ENCODE measurements at places on chromosomes 2 and 18.

DNA sequence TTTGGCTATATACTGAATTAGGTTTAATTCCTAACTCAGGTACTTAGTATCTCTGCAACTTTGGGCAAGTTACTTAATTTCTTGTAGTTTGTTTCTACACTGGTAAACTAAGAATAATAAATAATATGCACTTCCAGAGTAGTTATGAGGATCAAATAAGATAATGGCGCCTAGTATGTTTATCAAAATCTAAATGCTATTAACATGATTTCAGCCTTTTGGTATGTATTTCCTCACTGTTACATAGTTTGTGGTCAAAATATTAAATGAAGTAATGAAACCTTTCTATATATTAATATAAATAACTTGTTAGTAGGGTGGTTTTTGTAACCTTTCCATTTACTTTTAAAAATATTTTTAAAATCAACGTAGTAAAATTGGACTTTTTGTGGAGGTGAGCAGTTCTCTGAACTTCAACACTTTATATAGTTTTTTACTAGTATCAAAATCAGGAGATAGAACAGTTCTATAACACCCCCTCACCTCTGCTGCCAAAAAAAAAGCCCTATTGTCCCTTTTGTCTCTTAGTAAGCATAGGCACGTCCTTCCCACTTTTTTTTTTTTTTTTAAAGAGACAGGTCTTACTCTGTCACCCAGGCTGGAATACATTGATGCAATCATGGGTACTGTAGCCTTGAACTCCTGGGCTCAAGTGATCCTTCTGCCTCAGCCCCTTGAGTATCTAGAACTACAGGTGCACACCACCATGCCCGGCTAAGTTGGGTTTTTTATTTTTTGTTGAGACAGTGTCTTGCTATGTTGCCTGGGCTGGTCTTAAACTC lies 44.8 kb downstream of the RAB3GAP1 start:
- no peak for DNase-seq

DNA sequence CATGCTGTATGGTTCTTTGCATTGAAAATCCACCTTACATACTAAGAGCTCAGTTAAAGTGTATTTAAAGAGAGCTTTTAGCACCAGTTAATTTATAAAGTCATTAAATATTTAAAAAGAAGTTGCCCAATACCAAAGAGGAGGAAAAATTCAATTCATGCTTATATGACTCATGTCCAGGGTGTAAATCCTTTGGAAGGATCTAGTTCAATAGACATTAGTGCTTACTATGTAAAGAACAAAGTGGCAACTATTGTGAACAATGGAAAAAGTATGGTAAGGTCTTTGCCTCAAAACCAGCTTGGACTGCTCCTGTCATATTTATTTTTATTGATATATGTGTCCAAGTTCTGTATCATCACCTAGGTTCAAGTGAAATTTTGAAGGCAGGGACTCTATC lies 90.5 kb downstream of the SCN9A start:
- DNase-seq = no peak

DNA sequence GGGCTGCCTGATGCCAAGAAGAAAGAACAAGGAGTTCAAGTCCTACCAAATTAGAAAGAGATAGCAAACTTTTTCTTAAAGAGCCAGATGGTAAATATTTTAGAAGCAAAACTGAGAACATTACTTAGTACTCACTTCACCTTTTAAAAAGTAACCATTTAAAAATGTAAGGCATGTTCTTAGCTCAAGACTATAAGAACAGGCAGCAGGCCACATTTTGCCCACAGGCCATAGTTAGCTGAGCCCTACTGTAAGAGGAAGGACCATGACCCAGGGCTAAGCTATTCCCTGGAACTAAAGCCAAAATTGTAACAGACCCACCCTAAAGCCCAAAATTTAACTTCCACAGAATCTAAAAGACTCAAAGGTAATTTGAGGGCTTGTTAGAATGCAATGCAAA lies 31.3 kb downstream of the USP40 start:
- no peak for DNase-seq

GRCh38 chr2:125516496-125517109 lies 1139.4 kb upstream of the GYPC start:
- DNase-seq = no peak

GRCh38 chr18:53422896-53423295 lies 801.6 kb downstream of the MBD2 start:
- DNase-seq = no peak

GRCh38 chr2:10120877-10121574 lies 1.5 kb upstream of the RRM2 start:
- DNase-seq = no peak

GRCh38 chr2:101430156-101430555 lies 42.9 kb upstream of the CREG2 start:
- DNase-seq = no peak

DNA sequence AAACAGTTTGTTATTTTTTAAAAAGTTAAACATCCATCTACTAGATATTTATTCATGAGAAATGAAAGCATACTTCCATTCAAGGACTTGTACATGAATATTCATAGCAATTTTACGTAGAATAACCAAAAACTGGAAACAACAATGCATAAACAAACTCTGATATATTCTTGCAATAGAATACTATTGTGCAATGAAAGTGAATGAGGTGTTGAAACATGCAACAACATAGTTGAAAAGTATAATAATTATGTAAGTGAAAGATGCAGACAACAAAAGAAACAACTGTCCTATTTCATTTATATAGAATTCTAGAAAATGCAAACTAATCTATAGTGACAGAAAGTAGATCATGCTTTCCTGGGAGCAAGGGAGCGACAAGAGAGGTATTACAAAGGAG lies 206.6 kb upstream of the KLHL29 start:
- DNase-seq = no peak

- no peak for DNase-seq
Observed at GRCh38 chr2:45000921-45001868, 8.1 kb downstream of the SIX2 start.

- no peak for DNase-seq
Observed at GRCh38 chr18:49135877-49136276, 185.1 kb upstream of the SMAD7 start.

DNA sequence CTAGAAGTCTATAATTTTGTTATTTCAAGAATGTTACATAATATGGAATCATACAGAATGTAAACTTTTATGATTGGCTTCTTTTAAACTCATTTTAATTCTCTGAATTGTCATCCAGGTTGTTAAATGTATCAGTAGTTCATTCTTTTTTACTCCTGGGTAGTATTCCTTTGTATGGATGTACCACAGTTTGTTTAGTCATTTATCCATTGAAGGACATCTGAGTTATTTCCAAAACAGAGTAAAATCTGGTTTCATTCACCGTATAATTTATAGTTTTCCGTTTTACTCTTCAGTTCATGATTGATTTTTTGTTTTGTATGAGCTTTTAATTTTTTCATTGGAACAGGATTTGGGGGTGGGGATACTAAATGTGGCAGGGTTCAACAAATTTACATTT lies 132.4 kb downstream of the PMS1 start:
- no peak for DNase-seq

DNA sequence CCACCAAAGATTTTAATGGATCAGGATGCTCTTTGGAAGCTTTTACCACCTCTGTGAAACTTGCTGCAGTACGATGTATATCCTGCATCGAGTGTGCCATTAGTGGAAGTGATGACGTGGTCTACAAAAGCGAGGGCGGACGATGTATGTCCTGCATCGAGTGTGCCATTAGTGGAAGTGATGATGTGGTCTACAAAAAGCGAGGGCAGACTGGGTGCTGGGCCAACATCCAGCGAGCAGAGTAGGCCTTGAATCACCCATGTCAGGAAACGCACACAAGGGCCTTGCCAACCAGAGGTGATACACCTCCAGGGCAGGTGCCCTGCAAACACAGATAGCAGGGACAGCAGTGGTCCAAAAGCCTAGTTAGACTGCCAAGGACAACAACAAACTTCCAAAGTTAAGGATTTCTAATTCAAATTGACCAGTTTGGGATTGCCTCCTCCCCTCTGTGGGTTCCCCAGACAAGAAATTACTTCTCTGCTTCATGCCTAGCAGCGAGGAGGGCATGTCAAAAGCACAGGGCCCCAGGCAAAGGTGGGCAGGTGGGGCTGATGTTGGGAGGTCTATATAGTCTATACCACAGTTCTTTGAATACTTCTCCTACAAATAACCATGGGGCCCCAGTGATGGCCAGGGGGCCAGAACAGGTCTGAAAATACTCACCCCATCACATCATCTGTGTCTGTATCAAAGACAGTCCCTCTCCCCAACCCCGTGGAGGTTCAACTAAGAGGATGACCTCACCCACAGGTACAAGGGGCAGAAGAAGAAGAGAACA lies 70.2 kb downstream of the ADD2 start:
- no peak for DNase-seq

- no peak for DNase-seq
Observed at GRCh38 chr2:176844461-176844860, 368.1 kb upstream of the HNRNPA3 start.

DNA sequence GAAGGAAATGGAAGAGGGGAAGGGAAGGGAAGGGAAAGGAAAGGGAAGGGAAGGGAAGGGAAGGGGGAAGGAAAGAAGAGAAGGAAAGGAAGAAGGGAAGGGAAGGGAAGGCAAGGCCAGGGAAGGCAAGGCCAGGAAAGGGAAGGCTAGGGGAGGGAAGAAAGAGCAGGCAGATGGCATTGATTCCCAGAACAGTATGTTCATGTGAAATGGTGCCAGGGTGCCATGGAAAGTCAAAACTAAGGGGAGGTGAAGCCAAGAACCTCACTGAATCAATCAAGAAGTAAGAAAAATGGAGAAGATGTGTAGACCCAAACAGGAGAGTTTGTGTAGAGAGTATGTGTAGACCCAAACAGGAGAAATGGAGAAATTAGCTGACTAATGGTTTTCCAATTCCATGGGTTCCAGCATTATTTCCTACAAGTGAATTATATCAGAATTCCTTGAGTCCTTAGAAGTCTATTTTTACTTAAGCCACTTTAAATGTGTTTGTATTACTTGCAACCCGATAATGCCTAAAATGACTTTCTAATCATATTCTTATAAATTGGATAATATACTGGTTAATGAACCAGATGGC lies 367.6 kb downstream of the TXNL1 start:
- DNase-seq = no peak

- no peak for DNase-seq
Observed at GRCh38 chr2:41598161-41598894, 449.5 kb upstream of the PKDCC start.

- DNase-seq = no peak
Observed at GRCh38 chr2:3650140-3650920, 7.7 kb upstream of the ALLC start.

DNA sequence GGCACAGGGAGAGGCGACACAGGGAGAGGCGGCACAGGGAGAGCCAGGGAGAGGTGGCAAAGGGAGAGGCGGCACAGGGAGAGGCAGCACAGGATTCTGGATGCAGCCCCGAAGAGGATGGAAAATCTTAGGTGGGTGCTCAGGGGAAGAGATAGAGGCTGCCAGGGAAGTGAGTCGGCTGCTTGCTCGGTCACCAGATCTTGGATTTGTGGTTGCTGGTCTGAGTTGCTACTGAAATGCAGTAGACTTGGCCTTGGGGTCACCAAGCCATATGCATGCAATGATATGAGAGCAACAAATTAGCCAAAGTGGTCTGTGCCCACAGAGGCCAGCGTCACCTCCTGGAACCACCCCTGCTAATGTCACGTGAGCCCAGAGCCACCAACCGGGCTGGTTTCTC lies 117.2 kb upstream of the SALL3 start:
- no peak for DNase-seq

Measured in activated naive CD4-positive, alpha-beta T cell treated with Interleukin-2 at 50 U/mL for 16 hours (primary cell).